ENCODE measurements at places on chromosomes 7 and 10.

GRCh38 chr7:141617280-141617679 is 66.1 kb downstream of the AGK start:
- no peak for DNase-seq

- DNase-seq = no peak
Observed at GRCh38 chr10:132667342-132668047, 118.5 kb downstream of the NKX6-2 start.

DNA sequence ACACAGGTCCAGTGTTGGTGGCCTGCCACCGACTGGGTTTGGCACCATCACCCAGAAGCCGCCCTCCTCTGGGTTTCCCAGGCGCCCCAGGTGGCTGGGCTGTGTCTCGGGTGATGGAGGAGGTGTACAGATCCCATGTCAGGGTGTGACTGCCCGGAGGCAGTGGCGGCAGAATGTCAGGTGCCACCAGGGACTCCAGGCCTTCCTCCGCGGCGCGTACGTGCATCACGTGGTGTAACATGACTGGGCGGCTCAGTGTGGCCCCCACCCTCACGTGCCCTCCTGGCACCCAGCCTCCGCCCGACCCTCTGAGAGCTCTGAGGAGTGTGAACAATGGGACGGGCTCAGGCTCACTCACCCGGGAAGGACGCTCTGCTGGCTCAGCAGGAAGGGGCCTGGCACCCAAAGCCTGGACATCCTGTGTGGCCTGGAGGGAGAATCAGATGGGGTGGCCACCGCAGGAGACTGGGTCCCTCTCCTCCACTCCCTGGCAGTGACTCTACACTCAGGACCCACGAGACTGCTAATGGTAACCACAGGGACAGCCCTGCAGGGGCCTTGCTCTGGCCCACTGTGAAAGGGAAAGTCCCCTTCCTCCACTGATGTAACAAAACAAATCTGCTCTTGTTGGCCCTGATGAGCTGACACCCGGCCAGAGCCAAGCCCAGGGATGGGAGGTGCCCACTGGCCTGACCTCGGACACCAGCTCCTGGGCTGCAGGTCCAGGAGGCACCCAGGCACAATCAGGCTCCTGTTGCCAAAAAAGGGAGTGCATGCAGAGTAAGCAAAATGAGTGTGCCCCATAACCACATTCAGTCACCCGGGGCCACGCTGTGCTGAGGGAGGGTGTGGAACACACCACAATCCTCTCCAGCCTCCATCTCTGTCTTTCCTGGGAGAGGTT is 164.8 kb downstream of the PRKAG2 start:
- no peak for DNase-seq

- DNase-seq = no peak
Observed at GRCh38 chr7:44374007-44374763, 48.8 kb upstream of the CAMK2B start.

GRCh38 chr10:93440591-93441091 is 41.5 kb downstream of the MYOF start:
- DNase-seq = no peak

DNA sequence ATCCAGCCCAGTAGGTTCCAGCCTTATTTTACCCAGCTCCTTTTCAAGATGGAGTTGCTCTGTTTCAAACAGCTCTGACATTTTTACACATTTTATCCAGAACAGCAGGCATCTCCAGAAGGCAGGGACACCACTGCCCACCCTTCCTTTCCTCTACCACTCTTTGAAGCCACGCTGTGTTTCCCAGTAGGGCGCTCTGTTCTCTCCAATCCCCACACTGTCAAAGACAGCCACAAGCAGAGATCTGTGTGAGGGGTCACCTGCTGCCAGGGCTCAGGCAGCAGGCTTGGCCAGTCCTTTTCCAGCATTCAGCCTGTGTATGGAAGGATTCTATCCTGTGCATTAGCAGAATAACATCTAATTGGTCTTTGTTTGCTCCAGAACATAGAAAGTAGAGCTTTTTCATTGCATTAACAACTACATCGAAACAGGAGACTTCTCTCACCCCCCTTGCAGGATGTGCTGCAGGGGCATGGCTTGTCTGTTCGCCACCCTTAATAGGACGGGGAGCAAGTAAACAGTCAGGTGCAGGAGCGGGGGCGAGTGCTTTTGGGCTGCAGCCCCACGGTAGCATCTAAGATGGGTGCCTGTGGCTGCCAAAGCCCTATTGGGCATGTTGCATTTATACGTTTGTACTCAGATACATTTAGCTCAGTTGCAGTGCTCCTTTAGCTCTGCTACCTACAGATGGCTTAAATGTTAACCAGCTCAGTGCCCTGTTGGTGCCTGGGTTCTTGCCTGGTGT is 326.1 kb downstream of the GALNT17 start:
- DNase-seq = no peak

DNA sequence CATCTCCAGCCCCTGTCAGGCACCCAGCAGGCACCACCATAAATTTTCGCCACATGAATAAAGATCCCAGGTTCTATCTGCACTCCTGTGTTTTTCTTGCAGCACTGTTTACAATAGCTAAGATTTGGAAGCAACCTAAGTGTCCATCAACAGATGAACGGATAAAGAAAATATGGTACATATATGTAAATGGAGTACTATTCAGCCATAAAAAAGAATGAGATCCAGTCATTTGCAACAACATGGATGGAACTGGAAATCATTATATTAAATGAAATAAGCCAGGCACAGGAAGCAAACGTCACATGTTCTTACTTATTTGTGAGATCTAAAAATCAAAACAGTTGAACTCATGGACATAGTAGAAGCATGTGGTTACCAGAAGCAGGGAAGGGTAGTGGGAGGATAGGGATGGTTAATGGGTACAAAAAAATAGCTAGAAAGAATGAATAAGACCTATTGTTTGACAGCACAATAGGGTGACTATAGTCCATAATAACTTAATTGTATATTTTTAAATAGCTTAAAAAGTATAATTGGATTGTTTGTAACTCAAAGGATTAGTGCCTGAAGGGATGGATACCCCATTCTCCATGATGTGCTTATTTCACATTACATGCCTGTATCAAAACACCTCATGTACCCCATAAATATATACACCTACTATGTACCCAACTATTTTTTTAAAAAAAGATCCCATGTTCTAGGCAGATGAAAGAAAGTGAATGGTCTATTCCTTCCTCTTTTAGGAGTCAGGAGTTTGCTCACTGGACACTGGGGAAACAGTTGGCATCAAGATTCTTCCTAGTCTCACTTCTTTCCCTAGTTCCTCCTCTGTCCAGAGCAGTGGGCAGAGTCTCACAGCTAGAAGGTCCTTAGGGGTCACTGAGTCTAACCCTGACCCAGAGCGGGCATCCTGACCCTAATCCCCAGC is 1.0 kb upstream of the NPFFR1 start:
- DNase-seq = no peak

- no peak for DNase-seq
Observed at GRCh38 chr7:127959770-127960169, 71.5 kb downstream of the LRRC4 start.

DNA sequence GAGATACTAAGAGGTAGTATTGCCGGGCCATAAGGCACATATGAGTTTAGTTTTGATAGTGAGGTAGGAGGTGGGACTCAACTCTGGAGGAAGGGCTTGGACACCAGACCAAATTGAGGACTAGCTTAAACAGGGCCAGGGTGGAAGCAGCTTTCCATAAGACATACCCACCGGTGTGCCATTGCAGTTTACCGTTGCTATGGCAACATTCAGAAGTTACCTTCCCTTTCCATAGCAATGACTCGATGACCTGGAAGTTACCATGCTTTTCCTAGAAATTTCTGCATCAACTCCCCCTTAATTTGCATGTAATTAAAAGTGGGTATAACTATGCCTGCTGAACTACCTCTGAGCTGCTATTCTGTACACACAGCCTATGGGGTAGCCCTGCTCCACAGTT is 10.9 kb upstream of the SNX10 start:
- no peak for DNase-seq

GRCh38 chr10:129030603-129030895 is 436.5 kb upstream of the MGMT start:
- no peak for DNase-seq

- no peak for DNase-seq
Observed at GRCh38 chr7:127158659-127159058, 94.1 kb downstream of the GRM8 start.

GRCh38 chr10:107984149-107984548 is 819.6 kb upstream of the SORCS1 start:
- no peak for DNase-seq

GRCh38 chr7:91083855-91084644 is 180.2 kb upstream of the FZD1 start:
- no peak for DNase-seq

GRCh38 chr10:93652857-93653256 is 40.5 kb downstream of the PDE6C start:
- no peak for DNase-seq

GRCh38 chr10:45466784-45467183 is 92.8 kb downstream of the ALOX5 start:
- DNase-seq = no peak

GRCh38 chr7:13198036-13198435 is 510.6 kb downstream of the ARL4A start:
- no peak for DNase-seq

- no peak for DNase-seq
Observed at GRCh38 chr7:15308821-15309220, 253.0 kb downstream of the AGMO start.

GRCh38 chr7:30038196-30038980 is 10.2 kb downstream of the PLEKHA8 start:
- no peak for DNase-seq

DNA sequence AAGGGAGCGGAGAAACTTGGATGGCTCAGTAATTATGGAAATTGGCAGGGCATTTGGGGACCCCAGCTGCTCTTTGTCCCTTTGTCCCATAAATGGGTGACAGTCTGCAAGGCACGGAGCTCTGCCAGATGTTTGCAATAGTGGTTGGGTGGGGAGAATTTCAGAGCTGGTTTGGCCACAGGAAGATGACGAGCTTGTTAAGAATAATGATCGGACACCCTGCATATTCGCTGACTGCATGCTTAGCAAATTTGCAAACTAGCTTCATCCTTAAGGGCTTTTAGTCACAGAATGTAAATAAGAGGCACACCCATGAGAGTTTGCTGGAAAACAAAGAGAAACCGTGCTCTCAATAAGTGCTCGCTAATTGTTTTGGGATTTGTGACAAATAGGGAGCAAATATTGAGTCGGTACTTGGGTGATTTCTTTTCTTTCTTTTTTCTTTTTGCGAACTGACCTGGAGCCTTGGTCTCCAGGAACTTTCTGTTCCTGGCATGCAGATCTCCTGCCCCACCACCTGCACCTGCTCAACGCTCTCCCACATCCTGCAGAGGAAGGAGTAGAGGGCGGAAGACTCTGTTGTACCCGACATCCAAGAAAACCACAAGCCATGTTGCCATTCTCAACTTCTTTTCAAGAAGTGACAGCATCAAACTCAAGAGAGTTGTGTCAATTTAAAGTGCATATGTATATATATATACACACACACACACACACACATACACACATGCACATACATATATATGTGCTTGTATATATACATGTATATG is 238.9 kb downstream of the CAMK1D start:
- DNase-seq = no peak

DNA sequence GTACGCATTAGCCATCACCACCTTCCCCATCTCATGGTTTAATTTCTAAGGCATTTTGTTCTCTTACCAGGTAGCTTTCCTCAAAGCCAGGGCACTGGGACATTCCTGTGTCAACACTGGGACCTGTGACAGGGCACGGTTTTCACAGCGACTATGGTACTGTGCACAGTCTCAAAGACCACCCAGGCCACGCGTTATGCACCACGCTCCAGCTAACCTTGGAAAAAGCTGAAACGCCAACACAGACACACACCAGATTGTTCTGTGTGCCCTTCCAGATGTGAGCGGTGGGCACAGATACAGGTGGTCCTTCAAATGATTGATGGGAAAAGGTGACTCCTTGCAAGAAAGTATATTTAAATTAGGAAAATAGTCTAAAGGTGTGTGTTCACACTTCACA is 337.3 kb downstream of the WDR37 start:
- no peak for DNase-seq

DNA sequence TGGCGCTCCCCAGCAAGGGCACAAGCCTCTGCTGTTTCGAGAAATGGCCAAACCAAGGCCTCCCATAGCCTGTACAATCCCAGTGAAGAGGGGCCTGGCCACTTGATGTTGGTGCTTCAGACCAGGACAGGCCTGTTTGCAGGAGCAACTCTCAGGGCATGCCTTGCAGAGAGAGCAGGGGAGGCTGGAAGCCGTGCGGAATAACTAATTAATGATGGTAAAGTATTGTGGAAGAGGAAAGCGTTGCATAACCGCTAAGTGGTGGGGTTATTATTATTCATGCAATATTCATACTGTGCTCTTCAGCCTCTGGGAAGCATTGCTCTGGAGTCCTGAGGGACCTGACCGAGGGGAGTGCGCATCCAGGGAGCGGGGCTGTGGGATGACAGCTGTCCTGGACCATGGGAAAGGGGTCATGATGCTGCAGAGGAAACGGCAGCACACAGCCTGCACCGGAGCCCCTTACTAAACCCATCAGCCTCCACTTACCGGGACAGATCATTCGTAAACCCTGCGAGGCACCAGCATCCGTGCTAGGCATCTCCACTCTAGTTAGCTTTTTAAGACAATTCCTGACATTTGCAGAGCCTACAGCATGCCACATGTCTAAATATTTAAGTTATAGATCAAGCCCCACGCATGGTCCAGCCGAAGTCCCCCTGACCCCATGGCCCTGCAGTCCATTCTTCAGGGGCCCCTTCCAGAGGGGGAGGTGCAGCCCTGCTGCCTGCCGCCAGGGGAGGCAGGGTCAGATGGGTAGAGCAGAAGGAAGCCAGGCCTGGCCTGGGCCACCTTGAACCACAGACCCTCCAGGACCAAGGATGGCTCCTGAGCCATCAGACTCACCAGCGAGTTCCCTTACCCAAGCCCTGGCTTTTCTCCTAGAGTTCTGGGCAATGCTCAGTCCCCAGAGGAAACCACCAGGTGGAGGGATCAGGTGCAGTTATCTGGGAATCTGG is 11.6 kb downstream of the TMEM273 start:
- DNase-seq = no peak

- DNase-seq = no peak
Observed at GRCh38 chr7:158527915-158528502, 59.6 kb downstream of the PTPRN2 start.

GRCh38 chr10:28891058-28891713 is 213.9 kb downstream of the BAMBI start:
- DNase-seq = no peak

- DNase-seq = no peak
Observed at GRCh38 chr7:157708919-157709295, 372.1 kb downstream of the DNAJB6 start.

GRCh38 chr7:11193888-11194287 is 220.2 kb downstream of the PHF14 start:
- no peak for DNase-seq

Data from neuronal stem cell (in vitro differentiated cells).